ENCODE measurements at places on chromosomes 3 and 15.
A peak's percentile ranks its signal among the peaks of the same experiment; 100 is the strongest.

- DNase-seq = no peak
Measured at GRCh38 chr3:112976001-112976400, 1.1 kb upstream of the CD200R1 start.

GRCh38 chr15:92877000-92877399 lies 23.1 kb upstream of the CHD2 start:
- no peak for DNase-seq

GRCh38 chr3:55272031-55272645 lies 215.0 kb downstream of the WNT5A start:
- no peak for DNase-seq

- DNase-seq = no peak
Measured at GRCh38 chr3:123312331-123313265, 110.9 kb downstream of the SEC22A start.

DNA sequence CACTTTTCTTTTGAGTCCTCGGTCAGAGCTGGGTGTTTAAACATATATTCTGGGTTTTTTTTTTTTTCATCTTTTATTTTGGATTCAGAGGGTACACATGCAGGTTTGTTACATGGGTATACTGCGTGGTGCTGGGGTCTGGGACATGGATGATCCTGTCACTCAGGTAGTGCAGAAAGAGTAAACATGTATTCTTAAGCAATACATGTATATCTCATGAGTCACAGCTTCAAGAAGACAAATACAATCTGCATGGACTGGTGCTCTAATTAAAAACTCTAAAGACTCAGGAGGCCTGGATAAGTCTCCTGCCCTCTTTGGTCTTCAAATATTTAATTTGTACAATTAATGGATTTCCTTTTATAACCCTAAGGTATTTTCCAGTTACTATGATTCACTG lies 50.6 kb upstream of the PHLDB2 start:
- DNase-seq = no peak

GRCh38 chr15:29672446-29672845 lies 149.8 kb downstream of the TJP1 start:
- DNase-seq = no peak

GRCh38 chr3:17740721-17741141 lies 1.7 kb downstream of the TBC1D5 start:
- peak; percentile 61 for DNase-seq

DNA sequence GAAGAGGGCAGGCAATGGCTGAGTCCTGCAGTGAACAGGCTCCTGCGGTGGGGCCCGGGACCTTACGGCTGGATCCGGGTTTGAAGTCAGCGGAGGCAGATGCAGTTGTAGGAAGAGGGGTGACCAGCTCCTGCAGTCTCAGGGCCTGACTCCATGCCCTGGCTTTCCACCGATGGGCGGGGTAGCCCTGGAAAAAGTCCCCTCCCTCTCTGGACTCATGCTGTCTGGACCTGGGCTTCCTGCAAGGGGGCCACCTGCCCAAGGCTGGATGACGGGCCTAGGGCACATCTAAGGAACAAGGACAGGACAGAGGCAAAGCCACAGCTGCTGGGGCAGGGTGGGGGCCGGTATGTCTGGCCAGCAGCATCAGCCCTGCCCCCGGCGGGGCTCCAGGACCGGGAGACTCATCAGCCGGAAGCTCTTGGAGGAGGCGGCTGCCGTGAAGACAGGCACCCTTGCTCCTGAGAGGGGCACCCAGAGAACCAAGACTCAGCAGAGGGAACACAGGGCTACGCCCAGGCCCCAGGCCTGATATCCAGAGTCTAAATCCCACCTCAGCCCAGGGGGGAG lies 12.8 kb downstream of the IQSEC1 start:
- DNase-seq = no peak

DNA sequence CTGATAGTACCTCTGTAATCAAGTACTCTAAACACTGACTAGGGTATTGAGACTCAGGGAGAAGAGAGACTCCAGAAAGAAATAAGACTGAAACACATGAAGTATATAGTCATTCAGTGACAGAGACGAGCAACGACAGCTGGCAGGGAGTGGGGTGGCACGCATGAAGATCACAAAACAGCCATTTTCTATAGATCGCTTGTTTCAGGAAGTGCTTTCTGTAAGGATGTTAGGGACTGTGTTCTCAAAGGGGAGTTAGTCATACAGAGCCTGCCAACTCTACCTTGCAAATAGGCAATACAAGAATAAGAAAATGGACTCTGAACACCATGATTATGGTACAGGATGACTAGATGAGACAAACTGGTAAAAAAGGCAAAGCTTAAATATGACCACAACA lies 139.5 kb downstream of the TBL1XR1 start:
- no peak for DNase-seq

DNA sequence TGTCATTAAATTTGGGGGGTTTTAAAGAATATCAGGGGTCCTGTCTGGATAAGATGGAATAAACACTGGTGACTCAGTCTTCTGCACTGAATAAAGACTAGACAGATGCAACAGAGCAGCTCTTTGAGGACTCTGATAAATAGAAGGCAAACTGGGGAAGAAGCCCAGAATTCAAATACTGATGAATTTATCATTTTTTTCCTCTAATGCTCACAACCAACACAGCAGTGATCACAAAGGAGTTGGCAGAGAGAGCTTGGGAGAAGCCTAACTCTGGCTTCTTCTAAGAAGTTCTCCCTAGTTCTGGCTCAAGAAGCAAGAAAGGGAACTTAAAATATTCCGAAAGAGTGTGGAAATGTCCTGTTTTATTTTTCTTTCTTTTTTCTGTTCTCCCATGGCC lies 597.8 kb downstream of the FGF12 start:
- DNase-seq = no peak

DNA sequence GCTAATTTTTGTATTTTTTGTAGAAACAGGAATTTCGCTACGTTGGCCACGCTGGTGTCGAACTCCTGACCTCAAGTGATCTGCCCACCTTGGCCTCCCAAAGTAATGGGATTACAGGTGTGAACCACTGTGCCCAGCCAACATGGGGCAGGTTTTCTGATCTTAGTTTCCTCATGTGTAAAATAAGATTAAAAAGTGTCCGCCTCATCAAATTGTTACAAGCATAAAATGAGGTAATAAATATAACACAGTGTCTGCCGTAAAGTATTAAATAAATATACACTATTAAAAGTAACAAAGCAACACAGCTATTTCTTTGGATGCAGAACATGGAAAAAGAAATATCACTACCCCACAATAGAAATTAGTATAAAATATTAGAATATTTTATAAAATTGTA lies 16.4 kb upstream of the COMMD2 start:
- DNase-seq = no peak

- DNase-seq = no peak
Measured at GRCh38 chr3:29319262-29319661, 38.4 kb downstream of the RBMS3 start.

GRCh38 chr3:3133500-3133899 lies 6.8 kb downstream of the TRNT1 start:
- DNase-seq = no peak

DNA sequence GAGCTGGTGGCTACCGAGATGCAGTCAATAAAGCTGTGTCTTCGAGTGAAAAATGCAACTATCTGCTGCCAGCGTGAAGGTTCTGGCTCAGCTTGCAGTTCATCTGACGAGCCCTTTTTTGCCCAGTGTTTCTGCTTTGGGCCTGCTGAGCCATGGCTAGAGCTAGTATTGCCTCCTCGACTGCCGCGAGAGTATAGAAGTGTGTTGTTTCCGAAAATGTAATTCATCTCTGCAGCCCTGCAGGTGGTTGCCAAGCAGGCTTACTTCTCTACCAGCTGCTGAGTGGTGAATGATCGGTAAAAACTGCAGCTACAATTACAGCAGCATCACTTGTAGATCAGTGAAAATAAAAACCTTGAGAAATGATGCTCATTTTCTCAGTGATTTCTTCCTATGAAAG lies 114.8 kb downstream of the DLG1 start:
- no peak for DNase-seq

GRCh38 chr3:53773611-53774368 lies 72.4 kb downstream of the CHDH start:
- no peak for DNase-seq

DNA sequence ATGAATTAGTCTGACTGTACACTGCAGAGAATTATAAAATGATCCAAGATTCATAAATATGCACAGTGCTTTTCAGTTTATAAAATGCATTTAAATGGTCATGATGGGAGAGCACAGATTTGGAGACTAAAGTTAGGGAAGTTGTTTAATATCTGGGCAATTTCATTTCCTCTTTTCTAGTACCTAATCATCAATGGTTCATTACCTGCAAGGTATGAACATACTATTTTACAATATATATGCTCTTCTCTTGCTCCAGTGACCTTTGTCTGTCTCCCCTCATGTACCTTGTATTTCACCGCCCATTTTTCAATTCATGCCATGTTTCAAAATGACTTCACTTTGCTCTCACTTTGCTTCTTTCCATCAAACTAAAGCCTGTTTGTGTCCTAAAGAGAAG lies 114.5 kb downstream of the SUCNR1 start:
- no peak for DNase-seq

GRCh38 chr3:60610441-60611112 lies 640.7 kb downstream of the FHIT start:
- no peak for DNase-seq

GRCh38 chr3:123394391-123395020 lies 54.4 kb downstream of the ADCY5 start:
- DNase-seq = no peak

- no peak for DNase-seq
Measured at GRCh38 chr3:137761563-137762503, 2.3 kb upstream of the SOX14 start.

GRCh38 chr3:188956839-188957489 lies 214.8 kb upstream of the TPRG1 start:
- no peak for DNase-seq

- no peak for DNase-seq
Measured at GRCh38 chr3:135565546-135565945, 400.0 kb upstream of the PPP2R3A start.

DNA sequence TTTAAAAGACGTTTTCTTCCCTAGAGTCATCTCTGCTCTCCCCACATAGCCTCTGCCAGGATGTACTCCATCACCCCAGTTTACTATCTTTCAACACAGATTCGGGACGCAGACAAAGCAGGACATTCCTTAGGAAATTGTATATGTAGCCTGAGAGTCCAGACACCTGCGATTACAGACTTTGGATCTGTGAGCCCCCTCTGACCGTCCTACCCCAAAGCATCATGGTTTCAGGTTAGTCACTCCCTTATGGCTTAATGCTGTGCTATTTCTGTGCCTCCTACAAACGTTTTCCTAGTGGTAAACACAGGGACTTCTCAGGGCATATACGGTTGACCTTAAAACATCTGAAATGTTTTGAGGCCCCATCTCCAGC lies 234.0 kb upstream of the BHLHE40 start:
- no peak for DNase-seq

DNA sequence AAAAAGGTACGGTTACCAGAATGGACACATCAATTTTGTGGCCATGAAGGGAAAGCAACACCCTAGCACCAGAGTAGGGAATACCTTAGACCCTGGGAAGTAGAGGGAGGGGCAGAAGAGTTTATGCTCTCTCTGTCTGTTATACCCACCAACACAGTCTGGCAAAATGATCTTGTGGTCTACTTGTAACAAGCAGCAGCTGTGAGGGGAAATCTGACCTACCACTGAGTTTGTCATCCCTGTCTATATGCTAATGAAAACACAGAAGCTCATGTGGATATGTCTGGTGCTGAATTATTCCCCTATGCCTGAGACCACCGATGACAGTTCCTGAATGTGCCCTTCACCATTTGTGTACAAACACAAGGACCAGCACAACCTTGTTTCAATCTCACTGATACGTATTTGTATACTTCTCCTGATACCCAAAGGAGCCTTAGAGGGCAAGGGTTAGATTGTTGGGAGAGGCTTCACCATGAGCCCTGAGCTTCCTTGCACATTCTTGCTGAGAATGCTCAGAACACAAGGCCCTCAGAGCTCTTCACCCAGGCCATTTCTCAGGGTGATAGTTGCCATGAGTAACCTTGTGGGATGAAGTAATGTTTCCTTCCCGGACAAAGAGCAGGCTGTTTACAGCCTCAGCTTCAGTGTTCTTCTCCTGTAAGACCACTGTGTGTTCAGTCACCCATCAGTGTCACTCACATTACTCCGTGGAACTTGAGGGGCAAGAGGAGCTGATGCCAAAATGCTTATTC lies 24.7 kb upstream of the ZNF639 start:
- no peak for DNase-seq

- no peak for DNase-seq
Measured at GRCh38 chr3:126468028-126468891, 7.4 kb downstream of the ZXDC start.

DNA sequence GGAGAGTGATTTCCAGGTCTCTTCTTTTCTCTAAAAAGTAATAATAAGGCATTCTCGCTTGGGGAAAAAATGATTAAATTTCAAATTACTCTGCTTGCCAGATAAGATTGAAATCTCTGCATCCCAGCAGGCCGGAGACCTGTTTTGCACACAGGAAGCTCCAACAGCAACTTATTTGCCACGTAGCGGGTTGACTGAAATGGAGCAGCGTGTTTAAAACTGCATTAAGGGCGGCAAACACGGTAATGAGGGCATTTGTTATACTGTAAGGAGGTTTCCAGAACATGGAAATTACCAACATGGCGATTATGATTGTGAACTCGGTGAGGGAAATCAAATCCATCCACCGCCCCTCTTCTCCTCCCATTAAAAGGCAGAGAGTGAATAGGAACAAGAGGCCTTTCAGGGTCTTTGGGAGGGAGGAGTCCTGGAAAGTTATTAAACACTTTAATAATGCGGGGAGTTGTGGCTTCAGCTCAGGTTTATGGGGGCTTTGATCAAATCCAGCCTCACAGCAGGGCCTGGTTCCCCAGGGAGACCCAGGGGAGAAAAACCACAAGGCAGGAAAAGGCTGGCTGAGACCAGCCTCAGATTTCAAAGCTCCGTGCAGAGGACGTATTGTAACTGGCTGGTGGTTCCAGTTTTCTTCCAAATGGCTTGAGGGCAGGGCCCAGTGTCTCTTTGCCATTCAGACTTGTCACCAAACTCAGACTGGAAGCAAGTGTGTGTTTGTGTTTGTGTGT lies 242.3 kb downstream of the TLE3 start:
- no peak for DNase-seq

- DNase-seq = no peak
Measured at GRCh38 chr3:131960324-131960723, 74.5 kb downstream of the CPNE4 start.

- no peak for DNase-seq
Measured at GRCh38 chr3:101898752-101899169, 49.4 kb downstream of the NFKBIZ start.

GRCh38 chr3:126423191-126424038 lies 28.7 kb downstream of the CFAP100 start:
- DNase-seq = peak; percentile 12

DNA sequence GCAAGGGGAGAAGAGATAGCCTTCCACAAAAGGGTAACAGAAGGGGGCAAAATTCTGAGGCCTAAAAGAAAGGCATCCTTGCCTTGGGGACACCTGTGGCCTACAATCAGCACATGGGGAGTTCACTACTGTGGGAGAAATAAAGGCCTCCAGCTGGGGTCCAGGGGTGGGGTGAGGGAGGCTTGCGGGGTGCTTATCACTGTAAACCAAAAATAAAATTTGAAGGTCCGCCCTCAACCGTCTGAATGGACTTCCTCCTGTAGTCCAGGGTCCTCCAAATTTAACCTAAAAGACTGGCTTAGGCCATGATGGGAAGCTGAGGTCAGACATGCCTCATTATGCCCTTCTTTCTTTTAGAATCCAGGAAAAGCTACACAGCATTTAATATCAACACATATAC lies 2.1 kb upstream of the POLR2M start:
- DNase-seq = no peak
